ENCODE measurements at places on chromosomes 3 and 15. TPM values are rescaled to one million over a fixed set of nuclear protein-coding genes. Genes with fewer than 3 reads are reported as not detected.

GRCh38 chr3:110583373-110583935 is 488.2 kb upstream of the NECTIN3 start:
- no peak for DNase-seq

The ARNT2 gene
- 3.5 TPM for total RNA-seq

DNA sequence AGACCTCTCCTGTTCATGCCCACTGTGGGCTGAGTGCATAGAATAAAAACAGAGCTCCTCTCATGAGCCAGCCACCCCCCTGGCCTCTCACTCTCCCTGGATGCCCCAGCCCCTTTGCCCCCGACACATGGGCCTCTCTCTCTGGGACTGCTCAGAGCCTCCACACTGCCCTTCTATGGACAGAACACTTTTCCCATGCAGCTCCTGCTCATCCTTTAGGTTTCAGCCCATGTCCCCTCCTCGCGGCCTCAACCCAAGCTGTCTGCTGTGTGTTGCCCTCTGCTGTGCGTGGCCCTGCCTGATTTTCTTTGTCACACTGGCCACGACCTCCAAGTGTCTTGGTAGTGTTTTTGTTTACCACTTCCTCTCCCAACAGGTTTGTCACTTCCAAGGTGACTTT is 20.7 kb upstream of the PRR23E start:
- no peak for DNase-seq

DNA sequence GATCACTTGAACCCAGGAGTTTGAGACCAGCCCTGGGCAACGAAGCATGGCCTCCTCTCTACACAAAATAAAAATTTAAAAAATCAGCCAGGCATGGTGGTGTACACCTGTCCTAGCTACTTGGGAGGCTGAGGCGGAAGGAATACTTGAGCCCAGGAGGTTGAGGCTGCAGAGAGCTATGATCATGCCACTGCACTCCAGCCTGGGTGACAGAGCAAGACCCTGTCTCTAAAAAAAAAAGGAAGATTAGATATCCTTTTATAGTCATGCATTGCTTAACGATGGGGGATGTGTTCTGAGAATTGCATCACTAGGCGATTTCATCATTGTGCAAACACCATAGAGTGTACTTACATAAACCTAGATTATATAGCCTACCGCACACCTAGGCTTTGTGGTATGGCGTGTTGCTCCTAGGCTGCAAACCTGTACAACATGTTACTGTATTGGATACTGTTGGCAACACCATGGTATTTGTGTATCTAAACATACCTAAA is 12.6 kb downstream of the ALAS1 start:
- no peak for DNase-seq

- no peak for DNase-seq
Measured at GRCh38 chr15:47412136-47412535, 305.2 kb upstream of the SEMA6D start.

DNA sequence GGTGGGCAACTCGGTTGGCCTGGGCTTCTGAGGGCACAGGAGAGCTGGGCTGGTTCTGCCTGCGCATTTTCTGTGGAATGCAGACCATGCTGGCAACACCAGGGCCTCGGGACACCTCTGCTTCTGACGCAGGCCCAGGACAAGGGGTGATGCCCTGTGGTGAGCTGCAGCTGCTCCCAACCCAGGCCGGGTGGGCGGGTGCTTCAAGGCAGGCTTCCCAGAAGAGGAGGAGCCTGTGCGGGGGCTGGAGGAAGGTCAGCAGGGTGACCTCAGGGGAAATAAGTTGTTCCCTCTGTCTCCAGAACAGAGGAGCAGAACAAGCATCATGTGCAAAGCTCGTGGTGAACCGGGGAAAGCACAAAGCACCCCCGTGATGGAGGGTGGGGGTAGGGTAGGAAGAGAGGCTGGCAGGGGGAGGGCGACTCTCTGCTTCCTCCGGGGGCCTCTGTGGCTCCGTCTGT is 11.0 kb upstream of the PLXNA1 start:
- peak; percentile 39 for DNase-seq

The LRRIQ4 gene
- total RNA-seq = not detected

Data from uterus (tissue), 4 donors.